ENCODE measurements at places on chromosomes 13 and 19.

DNA sequence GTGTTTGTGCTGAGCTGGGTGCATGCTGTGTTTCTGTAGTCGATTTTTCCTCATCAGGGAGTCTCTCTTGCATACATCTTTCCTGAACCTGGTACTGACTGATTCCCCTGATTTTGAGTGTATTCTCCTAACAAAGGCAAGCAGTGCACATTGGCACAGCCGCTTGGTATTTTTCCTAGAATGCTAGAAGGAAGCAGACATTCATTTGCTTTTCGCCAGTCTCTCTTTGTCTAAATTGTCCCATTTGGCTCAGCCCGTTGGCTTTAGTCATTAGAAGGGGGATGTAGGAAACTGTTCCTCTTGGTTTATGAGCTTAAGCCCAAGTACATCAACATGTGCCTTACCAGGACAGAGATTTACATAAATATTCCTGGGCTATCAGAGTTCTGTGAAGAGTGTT is 266.1 kb upstream of the TMTC4 start:
- no peak for DNase-seq

DNA sequence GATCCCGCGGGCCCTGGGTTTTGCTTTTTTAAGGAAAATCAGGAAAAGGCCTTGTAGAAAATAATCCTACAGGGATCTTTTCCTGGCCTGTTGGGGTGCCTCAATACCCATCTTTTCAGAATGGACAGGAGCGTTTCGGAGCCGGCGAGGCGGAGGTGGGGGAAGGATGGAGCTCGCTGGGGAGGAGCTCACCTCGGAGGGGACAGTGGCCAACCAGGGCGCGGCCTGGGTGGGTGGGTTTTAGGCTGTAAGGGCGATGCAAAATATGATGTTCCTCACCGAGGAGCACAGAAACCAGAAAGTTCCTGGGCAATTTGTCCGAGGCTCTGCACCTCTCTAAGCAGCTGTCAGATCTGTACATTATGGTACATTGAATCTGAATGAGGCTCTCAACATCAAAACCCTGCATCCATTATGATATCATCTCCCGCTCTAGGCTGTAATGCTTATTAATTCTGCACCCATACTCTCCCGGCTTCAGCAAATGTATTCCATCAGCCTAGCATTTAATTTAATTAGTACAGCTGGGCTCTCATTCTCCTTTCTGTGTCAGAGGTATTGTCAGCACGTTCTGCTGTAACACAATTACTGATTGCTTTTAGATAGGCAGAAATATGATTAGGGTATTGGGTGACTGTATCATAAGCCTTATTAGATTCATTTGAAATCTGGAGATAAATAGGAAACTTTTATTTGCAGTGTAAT is 90.3 kb upstream of the SOX1 start:
- no peak for DNase-seq

GRCh38 chr13:82766732-82767321 is 1115.4 kb downstream of the SLITRK1 start:
- no peak for DNase-seq

DNA sequence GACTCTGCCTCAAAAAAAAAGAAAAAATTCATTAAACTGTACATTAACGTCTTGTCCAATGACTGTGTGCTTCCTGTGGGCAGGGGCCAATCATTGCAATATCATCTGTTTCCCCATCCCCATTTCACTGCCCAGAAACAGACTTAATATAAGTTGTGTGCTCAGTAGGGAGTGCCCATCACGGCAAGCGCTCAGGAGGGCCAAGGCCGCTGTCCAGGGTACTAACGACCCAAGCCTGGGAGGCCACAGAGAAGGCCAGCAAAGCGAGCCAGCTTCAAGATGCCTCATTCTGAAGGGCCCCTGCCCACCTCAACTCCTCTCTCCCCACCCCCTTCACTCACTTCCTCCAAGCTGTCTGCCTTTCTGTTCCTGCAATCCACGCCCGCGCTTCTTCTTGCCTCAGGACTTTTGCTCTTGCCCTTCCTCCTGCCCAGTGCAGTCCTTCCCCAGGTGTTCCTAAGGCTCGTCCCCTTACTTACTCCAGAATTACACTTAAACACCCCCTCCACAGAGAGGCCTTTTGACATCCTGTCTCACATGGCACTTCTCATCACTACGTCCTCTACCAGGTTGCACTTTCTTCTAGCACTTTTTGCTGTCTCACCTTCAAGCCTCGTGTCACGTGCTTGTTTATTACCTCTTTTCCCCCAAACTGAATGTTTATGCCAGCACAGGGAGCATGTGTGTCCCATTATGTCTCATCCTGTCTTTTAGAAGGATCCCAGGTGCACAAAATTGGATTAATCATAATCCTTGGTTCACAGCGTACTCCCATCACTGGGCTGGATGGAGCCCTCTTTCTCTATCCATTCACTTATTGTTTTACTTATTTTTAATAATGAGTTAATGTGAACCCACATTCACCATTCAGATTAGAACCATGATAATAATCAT is 11.3 kb upstream of the POU2F2 start:
- peak; percentile 49 for DNase-seq

GRCh38 chr13:101982903-101983302 is 418.9 kb downstream of the FGF14 start:
- DNase-seq, result no peak

DNA sequence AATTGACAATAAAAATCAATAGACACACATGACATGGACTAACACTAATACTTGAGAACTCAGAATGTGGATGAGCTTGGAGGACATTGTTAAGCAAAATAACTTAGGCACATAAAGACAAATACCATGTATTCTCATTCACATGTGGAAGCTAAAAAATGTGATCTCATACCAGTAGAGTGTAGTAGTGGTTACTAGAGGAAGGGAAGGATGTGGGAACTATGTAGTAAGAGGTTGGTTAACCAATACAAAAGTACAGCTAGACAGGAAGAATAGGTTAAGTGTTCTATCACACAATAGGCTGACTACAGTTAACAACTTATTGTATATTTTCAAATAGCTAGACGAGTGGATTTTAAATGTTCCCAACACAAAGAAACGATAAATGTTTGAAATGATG is 415.8 kb upstream of the KLF12 start:
- DNase-seq, result no peak

DNA sequence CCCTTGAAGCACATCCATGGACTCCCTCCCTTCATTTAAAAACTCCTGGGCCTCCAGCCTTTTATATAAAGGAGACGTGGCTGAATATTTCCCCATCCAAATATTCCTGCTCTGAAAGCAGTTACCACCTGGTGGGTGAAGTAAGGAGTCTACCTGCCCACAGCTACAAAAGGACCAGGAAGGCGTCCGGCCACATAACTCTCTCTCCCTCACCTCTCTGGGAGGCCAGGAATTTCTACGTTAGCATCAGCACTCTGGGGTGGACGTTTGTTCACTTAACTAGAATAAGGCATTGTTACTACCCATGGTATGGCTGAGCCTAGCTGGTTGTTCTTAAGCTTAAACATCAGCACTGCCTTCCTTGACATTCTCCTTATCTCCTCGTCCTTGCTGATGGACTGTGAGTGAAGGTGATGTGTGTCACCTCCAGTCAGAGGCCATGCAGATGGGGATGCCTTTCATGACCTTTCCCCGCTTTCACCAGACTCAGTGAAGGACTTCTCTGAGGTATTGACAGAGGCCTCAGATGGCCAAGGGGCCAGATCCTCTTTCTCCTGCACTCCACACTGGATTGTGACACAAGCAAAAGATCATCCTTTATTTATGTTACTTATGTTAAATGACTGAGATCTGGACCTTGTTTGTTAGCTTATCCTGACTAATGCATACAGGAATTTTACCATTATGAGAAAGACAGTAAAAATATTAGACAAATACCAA is 22.2 kb upstream of the KPNA3 start:
- no peak for DNase-seq

- DNase-seq, result no peak
Measured at GRCh38 chr13:113907635-113908617, 44.0 kb upstream of the GAS6 start.

- DNase-seq, result no peak
Measured at GRCh38 chr13:65915195-65915594, 1314.9 kb downstream of the PCDH9 start.

GRCh38 chr13:93244918-93245280 is 18.3 kb downstream of the GPC6 start:
- no peak for DNase-seq

DNA sequence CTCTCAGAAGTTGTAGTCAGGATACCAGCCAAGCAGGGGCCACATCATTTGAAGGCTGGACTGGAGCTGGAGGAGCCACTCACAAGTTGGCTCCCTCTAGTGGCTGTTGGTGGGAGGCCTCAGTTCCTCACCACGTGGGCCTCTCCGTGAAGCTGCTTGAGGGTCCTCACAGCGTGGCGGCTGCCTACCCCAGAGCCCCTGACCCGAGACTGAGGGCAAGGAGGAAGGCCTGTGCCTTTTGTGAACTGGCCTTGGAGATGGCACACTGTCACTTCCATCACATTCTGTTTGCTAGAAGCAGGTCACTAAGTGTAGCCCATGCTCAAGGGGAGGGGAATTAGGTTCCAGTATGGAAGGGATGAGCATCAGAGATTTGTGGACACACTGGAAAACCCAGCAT is 14.6 kb downstream of the GNA11 start:
- peak; percentile 89 for DNase-seq

GRCh38 chr19:46287585-46287984 is 9.3 kb upstream of the HIF3A start:
- DNase-seq, result no peak

DNA sequence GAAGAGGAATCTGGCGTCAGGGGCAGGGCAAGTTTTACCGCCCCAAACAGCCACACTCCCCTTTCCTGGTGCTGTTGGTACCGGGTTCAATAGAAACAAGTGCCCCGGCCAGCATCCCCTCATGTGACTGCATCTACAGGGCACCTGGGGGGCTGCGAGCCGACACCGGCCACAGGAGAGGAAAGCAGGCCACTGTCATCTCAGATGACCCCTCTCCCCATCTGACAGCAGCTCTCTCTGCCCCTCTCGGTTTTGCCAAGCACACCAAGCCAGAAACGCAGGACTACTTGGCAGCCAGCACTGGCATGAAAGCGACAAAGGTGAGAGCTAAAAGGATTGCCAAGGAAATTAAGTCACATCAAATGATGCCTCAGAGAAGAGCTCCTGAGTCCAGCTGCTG is 37.1 kb downstream of the MLLT1 start:
- DNase-seq, result no peak

DNA sequence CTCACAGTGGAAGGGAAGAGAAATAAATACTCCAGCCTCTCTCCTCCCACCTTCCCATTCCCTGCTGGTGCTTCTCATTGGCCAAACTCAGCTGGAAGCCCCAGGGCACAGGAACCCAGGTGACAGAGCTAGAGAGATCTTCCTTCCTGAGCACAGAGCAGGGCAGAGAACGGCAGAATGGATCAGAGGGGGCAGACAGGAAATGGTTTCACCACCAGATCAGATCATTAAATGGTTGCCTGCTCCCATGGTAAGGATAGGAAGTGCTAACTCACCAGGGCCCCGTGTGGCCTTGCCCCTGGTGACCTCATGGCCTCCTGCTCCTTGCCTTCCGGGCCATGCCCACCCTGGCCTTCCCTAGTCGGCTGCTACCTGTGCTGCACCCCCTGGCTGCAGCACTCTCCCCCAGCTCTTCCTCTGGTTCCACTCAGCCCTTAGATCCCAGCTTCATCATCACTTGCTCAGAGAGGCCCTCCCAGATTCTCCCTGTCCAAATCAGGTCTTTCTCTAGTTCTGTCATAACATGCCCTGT is 108.7 kb downstream of the DPF1 start:
- DNase-seq, result no peak

- no peak for DNase-seq
Measured at GRCh38 chr13:44347949-44348348, 25.7 kb upstream of the SERP2 start.

DNA sequence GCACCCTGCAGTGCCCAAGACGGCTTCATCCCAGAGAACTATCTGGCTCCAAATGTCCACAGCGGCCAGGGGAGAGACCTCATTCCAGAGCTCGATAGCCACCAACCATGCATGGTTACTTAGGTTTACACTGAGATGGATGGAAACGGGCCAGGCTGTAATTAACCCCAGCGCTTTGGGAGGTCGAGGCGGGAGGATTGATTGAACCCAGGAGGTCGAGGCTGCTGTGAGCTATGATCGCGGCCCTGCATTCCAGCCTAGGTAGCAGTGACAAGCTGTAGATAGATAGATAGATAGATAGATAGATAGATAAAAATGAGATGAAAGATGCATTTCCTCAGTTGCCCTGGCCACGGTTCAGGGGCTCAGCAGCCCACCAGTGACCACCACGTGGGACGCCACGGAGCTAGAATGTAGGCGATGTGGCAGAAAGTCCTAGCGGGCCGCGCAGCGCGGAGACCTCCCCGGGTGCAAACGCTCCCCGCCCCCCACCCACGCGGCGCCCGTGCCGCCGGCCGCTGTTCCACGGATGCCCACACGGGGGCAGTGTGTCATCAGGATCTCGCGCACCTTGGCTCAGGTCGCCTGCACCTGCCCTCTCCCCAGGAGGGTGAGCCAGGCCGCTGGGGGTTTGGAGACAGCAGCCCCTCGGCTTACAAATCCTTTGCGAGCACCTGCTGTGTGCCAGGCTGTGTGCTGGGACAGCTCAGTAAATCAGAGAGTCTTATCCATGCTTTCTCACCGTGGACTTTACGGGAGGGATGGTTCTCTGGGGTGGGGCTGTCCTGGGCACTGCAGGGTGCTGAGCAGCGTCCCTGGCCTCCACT is 13.5 kb upstream of the TLE5 start:
- peak; percentile 84 for DNase-seq

GRCh38 chr19:11890634-11891033 is 3.1 kb downstream of the ZNF69 start:
- no peak for DNase-seq

DNA sequence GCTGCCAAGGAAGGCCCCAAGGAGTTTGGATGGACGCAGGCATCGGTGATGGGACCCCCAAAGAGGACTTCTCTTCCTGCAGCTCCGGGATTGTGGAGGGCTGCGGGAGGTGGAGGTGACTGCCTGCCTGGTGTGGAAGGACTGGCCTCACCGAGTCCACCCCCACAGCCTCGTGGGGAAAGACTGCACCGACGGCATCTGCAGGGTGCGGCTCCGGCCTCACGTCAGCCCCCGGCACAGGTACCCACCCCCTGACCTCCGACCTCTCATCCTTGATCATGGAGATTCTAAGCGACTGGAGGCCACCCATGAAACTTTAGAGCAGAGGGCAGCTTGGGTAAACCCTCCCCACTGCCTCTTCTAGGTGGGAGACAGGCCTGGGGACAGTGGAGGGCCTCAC is 16.9 kb upstream of the CLASRP start:
- no peak for DNase-seq

GRCh38 chr13:113110048-113110851 is 4.7 kb downstream of the F7 start:
- DNase-seq, result no peak

GRCh38 chr13:33108620-33109019 is 92.4 kb downstream of the KL start:
- no peak for DNase-seq

DNA sequence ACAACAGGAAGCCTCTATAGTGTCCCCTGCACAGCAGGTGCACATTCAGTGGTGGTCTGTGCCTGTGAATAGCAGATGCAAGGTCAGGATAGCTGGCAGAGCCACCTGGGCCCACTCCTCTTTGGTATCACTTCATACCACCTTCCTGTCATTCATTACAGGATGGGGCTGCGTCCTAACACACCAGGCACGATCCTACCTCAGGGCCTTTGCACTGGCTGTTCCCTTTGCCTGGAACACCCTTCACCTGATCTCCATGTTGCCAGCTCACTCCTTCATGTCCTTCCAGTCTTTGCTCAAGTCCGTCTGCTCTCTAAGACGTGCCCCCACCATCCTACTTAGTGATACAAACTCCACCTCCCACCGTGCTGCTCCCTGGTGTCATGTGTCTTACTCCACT is 4.6 kb upstream of the LPAR2 start:
- DNase-seq, result no peak

- no peak for DNase-seq
Measured at GRCh38 chr13:102466610-102467190, 64.9 kb upstream of the FGF14 start.
